Upper lobe of right lung (tissue), 1 donor: ENCODE measurements at places on chromosomes 1 and 21.

- no peak for DNase-seq
These were observed 1105.0 kb downstream of the PLA2G4A start for GRCh38 chr1:187933562-187934419.

GRCh38 chr21:14382486-14382834 is 486 bp downstream of the HSPA13 start:
- DNase-seq: no peak

- DNase-seq: no peak
These were observed 95.1 kb downstream of the WDR4 start for GRCh38 chr21:42784276-42784675.

- DNase-seq: no peak
These were observed 87.7 kb downstream of the ST6GALNAC3 start for GRCh38 chr1:76162254-76162653.

GRCh38 chr1:17104782-17105181 is 14.5 kb downstream of the PADI2 start:
- no peak for DNase-seq

DNA sequence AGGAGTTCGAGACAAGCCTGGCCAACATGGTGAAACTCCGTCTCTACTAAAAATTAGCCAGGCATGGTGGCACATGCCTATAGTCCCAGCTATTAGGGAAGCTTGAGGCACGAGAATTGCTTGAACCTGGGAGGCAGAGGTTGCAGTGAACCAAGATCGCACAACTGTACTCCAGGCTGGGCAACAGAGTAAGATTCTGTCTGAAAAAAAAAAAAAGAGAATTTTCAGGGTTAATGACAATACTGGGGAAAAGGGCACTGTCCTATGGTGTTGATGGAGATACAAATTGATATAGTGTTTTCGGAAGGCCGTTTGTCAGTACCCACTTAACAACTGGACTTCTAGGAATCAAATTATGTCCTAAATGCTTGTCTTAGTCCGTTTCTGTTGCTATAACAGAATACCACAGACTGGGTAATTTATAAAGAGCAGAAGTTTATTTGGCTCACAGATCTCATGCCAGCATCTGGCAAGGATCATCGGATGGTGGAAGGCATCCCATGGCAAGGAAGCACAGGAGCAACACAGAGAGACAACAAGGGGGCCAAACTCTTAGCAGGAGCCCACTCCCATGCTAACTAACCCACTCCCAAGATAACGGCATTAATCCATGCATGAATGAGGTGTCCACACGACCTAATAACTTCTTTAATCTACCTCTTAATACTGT is 41.3 kb downstream of the ZBTB8A start:
- DNase-seq: no peak

- no peak for DNase-seq
These were observed 67.5 kb downstream of the CCDC185 start for GRCh38 chr1:223460566-223461189.

DNA sequence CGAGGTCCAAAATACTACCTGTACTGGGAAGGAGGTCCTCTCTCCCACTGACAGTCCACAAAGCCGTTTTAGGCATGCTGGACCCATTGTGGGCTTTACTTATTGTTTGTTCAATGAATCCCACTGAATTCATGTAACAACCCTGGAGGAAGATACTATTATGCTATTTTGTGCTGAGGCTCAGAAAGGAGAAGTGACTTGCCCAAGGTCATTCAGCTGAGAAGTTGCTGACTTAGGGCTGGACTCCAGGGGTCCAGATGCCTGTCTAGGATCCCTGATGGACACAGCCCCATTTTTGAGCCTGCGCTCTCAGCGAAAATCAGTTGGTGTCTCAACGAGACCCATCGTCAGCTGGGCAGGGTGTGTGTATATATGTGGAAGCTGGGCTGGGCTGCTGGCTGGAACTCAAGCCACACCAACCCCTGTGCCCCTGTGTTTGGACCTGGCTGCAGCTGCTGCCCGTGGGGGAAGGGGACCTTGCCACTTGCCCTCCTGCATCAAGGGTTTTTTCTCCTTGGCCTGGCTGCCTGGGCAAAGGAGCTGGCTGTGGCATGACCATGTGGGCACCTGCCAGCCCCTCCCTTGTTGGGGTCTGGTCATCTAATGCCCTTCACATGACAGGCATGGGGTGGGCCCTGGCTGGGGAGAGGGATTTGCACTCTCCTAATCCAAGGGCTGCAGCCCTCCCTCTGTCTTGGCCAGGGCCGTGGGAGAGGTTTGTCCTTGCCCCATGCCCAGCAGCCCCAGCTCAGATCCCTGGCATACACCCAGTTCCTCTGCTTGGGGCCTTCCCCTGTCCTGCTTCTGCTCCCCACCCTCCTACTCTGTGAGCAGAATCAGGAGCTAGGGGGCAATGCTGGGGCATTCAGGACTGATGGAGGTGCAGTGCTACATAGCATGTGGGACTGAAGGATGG is 15.0 kb downstream of the KCNQ4 start:
- no peak for DNase-seq

DNA sequence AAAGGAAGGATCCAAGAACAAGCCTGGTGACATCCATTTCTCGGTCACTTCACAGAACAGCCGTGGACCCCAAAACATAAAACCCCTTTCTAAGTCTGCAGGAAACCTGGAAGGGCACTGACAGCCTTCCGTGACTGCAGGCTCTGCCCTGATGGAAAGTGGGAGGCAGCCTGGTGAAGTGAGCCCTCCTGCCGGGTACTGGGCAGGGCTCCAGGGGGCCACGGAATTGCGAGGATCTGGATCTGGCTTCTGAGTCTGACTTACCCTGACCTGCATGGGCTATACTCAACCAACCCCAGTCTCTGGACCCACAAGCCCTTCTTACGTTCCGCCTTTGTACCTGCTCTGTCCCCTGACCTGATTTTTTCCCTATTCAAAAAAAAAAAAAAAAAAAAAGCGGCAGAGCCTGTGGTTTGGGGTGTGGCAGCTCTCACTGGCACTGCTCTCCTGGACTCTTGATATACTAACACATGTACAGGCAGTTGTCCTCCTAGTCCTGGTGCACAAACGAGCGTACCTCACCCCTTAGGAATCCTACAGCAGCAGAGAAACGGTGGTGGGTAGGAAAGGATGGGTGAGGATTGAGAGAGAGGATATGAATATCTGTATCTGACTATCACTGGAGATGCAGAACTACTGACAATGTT is 82.9 kb downstream of the BEND5 start:
- DNase-seq: no peak

DNA sequence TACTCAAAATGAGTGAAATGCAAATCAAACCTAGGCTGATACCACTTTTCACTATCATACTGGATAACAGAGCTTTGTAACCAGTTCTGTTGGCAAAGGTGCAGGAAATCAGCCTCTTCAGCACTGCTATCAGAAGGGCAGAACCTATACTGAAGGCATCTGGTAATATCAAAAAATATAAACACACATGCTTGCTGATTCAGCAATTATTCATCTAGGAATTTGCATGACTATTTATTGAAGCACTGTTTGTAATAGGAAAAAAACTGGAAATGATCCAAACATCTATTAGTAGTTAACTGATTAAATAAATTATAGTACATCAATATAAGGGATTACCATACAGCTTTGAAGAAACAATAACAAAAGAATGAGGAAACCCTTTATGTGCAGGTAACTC is 21.4 kb downstream of the ARHGAP29 start:
- no peak for DNase-seq
